ENCODE measurements at places on chromosomes 13 and 19.

- no peak for DNase-seq
These were observed 39.6 kb downstream of the NUMBL start for GRCh38 chr19:40650749-40651305.

DNA sequence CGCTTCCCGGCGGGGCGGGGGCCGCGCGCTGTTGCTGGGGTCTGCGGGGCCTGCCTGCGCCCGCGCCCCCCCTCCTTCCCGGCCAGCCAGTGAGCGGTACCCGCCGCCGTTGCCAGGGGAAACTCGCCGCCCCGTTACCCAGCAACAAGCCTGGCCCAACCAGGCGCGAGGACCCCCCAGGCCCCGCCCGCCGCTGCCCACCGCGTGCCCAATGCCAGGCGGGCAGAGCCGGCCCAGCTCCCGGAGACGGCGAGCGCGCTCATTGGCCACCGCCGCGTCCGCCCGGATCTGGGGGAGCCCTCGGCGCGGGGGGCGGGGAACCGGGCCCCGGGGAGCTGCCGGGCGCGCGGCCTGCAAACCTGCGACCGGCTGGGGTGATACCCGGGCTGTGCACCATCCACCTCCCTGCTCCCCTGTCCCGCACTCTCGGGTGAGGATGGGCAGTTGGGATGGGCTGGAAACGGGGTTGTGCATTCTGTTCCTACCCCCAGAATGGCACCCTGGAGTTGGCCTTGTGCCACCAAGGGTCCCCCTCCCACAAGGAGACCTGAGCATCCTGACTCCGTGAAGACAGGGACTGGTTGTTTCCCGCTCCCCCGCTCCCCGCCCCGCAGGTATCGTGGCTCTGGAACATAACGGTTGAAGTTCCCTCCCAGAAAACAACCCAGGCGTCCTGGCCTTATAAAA, 8.8 kb upstream of the BBC3 start:
- DNase-seq: no peak

- no peak for DNase-seq
These were observed 2.0 kb downstream of the FBL start for GRCh38 chr19:39843919-39844793.

GRCh38 chr13:49594576-49594975, 9.2 kb upstream of the RCBTB1 start:
- DNase-seq: no peak

- DNase-seq: no peak
These were observed 40.4 kb downstream of the EDNRB start for GRCh38 chr13:77878190-77878589.

GRCh38 chr19:46533078-46533620, 37.5 kb upstream of the PNMA8B start:
- DNase-seq: no peak

DNA sequence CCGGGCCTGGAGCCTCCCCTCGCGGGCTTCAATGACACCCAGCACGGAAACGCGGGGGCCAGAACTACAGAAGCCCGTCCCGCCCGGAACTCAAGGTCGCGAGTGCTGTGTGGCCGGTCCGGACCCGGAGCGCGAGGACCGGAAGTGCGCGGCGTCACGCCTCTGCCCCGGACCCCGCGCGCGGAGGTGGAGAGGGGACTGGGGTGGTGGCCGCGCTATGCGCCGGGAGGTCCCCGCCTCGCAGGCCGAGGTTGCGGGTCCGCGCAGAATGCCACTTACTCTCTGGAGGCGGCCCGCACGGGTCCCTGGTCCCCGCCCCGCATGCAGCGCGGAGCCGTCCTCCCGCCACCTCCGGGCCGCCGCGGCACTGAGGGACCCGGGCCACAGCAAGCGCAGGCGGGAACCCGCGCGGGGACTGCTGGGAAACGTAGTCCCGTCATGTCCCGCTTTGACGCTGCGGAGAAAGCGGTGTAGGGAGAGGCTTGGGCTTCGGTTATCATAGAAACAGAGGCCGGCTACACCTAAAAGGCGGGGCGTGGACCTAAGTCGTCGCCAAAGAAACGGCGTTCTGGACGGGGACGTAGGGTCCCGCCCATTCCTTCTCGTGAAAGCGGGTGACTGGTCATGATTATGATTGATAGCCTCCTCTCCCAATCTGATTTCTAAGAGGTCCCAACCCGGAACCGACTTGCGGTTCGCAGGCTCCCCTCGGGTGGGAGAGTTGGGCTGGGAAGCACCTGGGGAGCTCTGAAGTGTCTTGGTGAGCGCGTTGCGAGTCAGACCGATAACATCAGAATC, at the start of gene ZNF837:
Gene ZNF837, minus strand, starts transcription at position 369 of the 798 bp plus-strand sequence. CDS start 11,698 bp downstream, outside the sequence.
- DNase-seq: peak; percentile 99

DNA sequence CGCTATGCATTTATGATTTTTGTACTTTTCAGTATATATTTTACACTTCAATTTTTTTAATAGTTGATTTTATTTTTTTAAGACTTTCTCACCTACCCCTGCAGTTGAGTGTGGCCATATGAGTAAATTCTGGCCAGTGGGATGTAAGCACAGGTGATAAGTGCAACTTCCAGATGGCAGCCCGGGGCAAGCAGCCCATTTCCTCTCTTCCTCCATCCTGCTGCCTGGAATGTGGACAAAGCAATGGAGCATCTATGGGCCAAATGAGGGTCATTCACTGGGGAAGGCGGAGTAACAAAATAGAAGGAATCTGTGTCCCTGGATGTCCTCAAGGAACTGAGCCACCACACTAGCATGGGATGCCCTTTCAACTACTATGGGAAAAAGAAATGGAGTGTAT, 12.3 kb downstream of the RFXAP start:
- no peak for DNase-seq

- peak; percentile 64 for DNase-seq
These were observed 722 bp downstream of the COLGALT1 start for GRCh38 chr19:17555929-17556813.

- DNase-seq: no peak
These were observed 126.6 kb downstream of the KDM4B start for GRCh38 chr19:5095568-5095850.

- DNase-seq: no peak
These were observed 12.2 kb downstream of the C19orf47 start for GRCh38 chr19:40335855-40336600.

Data from left lobe of liver (tissue), 2 donors.